ENCODE measurements at places on chromosomes 5 and 9.

- DNase-seq = no peak
Measured at GRCh38 chr9:94031946-94032345, 52.3 kb upstream of the PTPDC1 start.

GRCh38 chr5:923281-923873, 30.7 kb downstream of the TRIP13 start:
- DNase-seq = peak; percentile 65

- no peak for DNase-seq
Measured at GRCh38 chr5:35821513-35821912, 35.2 kb upstream of the IL7R start.

- no peak for DNase-seq
Measured at GRCh38 chr9:107249131-107249533, 33.9 kb upstream of the RAD23B start.

DNA sequence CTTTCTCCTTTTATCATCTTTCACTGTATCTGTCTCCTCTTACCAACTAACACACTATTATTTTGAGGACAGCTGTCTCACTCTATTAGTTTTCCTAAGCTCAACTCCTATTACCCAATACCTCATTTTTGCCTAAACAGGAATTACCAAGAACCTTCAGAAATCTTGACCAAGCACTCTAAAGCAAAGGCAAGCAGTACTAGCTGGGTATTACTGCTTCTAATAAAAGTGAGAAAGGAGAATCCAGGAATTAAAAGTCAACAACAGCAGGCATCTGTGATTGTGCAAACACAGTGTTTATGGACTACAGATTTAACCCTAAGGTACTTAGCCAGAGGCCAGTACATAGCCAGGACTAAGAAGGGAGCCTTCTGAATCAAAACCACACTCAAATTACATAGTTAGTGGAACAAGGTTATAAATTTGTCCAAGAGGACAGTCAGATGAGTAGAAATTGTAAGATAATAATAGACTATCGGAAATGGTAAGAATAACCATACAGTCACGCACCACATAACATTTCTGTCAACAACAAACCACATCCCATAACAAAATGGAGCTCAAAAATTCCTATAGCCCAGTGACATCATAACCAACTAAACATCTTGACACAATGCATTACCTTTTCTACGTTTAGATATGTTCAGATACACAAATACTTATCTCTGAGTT, 8.3 kb downstream of the RFX3 start:
- no peak for DNase-seq

GRCh38 chr9:78115073-78115472, 83.5 kb upstream of the GNAQ start:
- DNase-seq = no peak

GRCh38 chr5:115180165-115180709, 10.5 kb upstream of the TRIM36 start:
- no peak for DNase-seq

DNA sequence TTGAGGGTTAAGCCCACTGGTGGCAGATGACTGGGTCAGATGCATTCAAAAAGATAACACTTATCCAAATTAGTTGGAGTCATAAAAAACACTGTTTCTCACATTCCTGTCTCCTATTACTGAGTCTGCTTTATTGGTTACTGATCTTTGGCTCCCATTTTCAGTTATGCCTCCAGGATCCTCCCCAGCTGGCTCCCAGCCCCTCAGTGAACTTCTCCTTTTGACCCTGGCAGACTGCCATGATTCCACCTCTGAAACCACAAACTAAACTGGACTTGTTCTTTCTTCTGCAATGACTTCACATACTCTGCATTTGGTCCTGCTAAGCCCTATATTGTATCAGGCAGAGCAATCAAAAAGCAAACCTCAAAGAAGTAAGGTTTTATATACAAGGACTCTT, 860.8 kb upstream of the DMAC1 start:
- DNase-seq = no peak

DNA sequence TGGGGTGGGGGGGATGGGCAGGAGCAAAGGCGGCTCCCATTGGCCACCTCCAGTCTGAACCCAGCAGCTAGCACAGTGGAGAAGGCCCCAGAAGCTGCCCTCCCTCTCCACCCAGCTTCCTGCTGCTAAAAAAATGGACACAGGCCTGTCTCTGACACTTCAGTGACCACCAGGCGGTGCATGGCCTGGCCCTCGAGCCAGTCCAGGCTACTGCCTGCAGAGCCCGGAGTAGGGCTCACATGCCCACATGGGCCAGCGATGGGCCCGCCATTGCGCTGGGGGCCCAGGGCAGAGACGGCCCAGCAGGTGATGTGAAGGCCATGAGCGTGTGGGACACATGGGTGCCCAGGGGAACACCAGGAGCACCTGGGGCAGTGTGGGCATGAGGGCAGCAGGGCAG, 52.1 kb upstream of the NOTCH1 start:
- DNase-seq = no peak

GRCh38 chr9:33190021-33190705, 23.0 kb upstream of the B4GALT1 start:
- DNase-seq = no peak

GRCh38 chr9:105232207-105232606, 12.2 kb upstream of the SLC44A1 start:
- DNase-seq = no peak

DNA sequence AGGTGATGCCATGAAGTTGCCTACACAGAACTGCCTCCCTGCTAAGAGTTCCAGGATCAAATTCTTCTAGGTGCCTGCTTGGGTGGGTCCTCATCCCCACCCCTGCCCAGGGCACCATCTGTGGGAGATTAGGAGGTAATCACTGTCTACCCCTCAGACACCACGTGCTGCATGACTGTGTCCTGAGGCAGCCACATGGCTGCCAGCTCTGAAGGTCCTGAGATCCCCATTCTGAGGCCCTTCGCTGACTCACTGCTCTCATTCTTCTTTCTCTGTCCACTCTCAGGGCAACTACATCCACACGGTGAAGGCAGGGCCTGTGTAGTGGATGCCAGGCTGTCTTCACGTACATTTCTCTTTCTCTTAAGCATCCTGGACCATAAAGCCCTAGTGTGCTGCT, 222.9 kb upstream of the ANKRD55 start:
- no peak for DNase-seq

DNA sequence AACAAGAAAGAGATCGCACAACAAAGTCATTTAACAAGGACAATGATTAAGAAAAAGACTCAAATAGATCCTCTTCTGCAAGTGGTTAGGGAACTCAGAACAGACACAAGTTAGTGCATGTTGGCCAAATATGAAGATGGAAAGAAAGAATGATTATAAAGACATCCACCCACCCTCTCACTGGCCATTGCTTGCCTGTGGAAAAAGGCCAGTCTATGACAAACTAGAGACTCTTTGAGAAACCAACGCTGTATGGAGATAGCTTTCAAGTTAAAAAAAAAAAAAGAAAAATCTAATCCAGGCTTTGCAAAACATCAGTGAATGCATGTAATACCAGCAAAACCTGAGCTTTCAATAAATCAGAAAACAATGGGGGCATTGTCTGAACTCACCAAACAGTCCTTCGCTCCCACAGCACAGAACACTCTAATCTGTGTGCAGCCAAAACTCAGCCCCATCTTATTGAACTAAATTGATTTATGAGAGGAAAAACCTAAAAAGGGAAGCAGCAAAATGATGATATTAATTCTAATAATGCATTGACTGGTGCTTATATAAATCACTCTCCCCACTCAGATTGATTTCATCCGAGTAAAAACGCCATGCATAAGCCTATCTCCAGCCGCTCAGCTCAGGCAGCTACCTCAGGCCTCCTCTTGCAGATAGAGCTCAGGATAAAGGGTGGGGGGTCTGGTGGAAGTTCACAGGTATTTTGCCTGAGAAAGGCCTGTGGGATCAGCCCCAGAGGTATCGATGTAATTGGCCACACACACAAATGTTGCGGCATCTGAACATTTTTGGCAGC, 547.1 kb downstream of the CCDC171 start:
- no peak for DNase-seq

DNA sequence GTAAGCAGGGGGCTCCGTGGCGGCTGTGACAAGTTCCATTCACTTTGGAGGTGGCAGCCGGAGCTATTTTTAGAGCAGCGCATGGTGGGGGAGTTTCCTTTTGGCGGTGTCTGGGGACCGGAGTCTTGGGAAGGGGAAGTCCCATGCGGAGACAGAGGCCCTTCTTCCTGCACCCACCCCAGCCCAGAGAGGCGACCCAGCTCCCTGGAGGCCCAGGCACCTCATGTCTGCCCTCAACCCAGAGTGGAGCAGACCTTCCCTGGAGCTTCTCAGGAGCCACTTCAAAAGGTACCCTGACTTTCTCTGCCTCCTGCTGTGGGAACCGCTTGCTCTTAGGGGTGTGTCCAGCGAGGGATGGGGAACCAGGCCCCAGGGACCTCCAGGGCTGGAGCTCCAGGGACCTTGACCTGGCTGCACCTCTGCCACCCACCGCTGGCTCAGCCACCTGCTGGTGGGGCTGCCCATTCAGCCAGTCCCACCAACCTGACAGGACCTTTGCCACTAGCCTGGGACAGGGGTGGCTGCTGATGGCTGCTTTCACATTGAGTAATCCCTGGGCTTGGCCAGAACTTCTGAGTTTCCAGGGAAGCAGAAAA, 34.1 kb downstream of the NEK6 start:
- peak; percentile 58 for DNase-seq

GRCh38 chr9:19512103-19512832, 103.5 kb downstream of the ACER2 start:
- no peak for DNase-seq

DNA sequence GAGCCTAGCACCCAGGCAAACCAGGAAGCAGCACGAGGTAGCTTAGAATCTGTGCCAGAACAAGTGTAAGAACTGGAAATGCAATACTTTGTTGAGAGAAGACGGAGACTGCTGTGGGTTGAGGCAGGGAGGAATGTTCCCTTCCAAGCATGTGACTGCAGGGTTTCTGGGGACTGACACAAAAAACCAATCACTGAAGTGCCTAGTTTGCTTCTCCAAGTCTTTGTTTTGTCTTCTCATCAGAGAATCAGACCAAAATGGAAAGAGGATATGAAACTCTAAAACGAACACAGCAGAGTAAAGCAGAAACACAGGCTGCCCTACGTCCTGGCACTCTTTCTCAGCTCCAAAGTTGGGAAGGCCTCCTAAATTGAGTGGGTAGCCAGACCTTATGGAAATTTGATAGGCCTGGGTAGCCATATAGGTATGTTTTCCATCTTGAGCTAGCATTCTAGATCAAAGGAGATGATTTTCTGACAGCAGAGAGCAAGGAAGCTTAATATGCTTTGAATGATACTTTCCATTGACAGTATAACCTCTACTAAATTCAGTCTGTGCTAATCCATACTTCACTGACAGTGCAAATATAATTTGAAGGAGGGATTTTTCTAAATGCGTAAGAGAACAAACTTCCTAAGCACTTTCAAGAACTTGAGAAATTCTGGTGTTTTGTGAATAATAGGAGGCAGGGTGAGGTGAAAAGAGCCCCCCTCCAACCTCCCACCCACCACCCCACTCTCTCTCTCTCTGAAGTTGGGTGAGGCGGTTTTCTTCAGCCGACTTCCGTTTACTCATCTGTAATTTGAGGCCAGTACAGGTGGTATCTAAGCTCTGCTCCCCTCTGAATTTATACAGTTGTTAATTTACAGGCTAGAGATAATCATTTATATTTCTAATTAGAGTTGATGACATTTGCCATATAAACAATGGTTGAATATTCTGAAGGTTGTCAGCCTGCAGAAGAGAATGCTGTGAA, 5.5 kb downstream of the ADRB2 start:
- DNase-seq = no peak

DNA sequence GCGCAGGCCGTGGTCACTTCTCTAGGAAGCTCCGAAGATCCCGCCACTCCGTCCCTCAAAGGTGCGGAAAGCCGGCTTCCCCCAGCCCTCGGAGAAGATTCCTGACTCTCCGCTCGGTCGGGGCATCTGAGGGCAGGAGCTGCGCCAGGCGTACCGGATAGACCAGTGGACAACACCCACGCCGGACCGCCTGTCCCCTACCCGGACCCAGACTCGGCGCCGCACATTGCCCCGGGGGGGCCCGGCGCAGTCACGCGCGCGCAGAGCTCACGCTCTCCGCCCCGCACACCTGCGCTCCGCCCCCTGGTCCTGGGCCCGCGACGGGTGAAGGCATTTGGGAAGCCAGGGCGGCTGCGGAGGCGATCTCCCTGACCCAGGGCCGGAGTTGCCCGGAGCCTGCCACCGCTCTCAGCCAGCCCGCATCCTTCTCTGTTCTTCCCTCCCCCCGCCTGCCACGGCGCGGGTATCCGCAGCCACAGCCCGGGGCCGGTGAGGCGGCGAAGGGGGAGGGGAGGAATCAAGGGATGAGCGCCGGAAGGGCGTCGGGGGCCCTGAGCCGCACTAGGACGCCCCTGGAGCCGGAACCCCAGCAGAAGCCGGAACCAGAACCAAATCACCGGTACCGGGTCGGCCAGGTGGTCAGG, 448 bp downstream of the RELL2 start:
- peak; percentile 30 for DNase-seq

DNA sequence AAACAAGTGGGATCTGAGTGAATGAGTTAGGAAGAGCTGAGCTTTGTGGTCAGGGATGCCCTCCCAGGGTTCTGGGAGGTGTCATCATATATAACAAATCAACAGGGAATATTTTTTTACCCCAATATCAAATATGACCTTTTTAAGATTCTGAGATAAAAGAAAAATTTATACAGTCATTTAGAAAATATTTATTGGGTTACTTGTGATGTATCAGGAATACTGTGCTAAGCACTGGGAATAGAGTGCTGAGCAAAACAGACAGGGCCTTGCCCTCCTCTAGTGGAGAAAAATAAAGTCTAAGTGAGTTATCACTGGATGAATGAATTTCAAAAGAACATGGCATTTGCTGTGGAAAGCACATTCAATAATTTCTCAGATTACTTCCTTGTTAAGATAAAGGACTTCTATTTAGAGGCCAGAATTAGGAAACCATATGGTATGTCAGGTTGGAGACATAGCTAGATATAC, 102.9 kb downstream of the BOD1 start:
- DNase-seq = no peak

DNA sequence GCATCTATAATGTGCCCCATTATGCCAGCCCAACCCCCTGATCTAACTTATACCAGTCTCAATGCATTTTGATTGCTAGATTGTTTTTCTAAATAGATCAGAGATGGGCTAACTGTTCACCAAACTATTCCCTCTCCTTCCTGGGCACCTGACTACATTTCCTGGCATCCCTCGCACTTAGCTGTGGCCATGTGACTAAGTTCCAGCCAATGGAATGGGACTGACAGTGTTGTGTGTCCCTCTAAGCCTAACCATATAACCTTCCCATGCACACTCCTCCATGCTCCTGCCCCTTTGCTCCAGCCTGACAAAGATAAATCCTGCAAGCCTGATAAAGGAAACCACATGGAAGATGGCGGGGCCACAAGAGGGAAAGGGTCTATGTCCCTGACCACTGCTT, 12.3 kb upstream of the IFNK start:
- DNase-seq = no peak

GRCh38 chr5:116504593-116505166, 69.9 kb downstream of the SEMA6A start:
- DNase-seq = no peak
